ENCODE measurements at places on chromosomes 5 and 9.

- H3K36me3 ChIP-seq = no peaks in the 10 kb centered on the region
- H3K4me1 ChIP-seq = no peaks in the 10 kb centered on the region
- no peaks in the 10 kb centered on the region for H3K27me3 ChIP-seq
- H3K4me3 ChIP-seq = no peak overlapping the region
- no peak for DNase-seq
Observed at GRCh38 chr5:139947727-139948126, 95.4 kb downstream of the NRG2 start.

DNA sequence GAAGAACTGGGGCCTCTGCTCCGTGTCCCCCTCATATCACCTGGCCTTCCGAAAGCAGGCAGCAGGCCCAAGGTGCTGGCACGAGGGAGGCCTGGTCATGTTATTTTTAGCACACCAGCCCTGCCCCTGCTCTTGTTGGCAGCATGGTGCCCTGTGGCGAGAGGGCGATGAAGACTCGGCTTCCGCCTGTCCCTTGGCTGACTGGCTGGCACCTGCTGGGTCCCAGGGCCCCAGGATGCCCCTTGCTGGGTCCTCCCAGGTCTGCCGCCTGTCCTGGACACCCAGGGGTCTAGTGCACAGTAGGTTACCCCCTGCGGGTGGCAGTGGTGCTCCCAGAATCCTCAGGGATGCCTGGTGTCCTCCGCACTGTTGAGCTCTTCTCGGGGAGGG is 77.0 kb downstream of the RXRA start:
- H3K4me1 ChIP-seq = peaks cover 66% of the 10 kb centered on the region
- no peak overlapping the region for H3K4me3 ChIP-seq
- H3K36me3 ChIP-seq = no peaks in the 10 kb centered on the region
- no peaks in the 10 kb centered on the region for H3K27me3 ChIP-seq
- peak overlapping the region; percentile 81 for H3K27ac ChIP-seq

GRCh38 chr5:159878988-159879471 is 37.3 kb upstream of the ADRA1B start:
- H3K36me3 ChIP-seq = no peaks in the 10 kb centered on the region
- DNase-seq = peak; percentile 56
- no peaks in the 10 kb centered on the region for H3K27me3 ChIP-seq
- H3K4me3 ChIP-seq = no peak overlapping the region

DNA sequence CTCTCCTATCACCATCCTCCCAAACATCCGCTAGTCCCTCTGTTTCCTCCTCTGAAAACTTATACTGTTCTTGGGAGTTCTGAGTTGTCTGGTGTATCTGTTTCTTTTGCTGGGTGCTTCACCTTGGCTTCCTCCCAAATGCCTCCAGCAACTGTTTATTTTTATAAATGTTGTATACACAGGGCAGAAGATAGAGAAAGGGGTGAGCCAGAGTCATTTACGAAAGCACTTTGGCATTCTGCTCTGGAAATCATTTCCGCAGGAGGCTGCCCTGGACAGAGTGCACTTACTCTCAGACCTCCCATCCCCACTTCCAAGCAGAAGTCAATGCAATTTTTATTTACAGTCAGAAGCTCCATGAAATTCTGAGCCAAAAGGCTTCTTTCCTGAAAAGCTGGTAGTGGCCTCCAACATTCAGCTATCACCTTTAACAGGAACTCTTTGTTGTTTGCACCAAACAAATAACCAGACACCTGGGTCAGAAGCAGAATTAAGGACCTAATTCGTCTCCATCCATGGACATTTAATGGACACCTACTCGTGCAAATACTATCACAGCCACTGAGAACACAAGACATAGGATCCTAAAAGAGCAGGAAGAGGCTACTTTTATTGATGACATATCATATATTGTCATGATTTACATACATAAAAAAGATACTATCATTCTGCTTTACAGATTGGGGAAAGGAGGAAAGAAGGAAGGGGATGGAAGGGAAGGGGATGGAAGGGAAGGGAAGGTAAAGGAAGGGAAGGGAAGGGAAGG is 229.5 kb upstream of the PAPPA start:
- no peak overlapping the region for H3K27ac ChIP-seq
- H3K27me3 ChIP-seq = no peaks in the 10 kb centered on the region
- no peaks in the 10 kb centered on the region for H3K4me1 ChIP-seq
- no peaks in the 10 kb centered on the region for H3K36me3 ChIP-seq

DNA sequence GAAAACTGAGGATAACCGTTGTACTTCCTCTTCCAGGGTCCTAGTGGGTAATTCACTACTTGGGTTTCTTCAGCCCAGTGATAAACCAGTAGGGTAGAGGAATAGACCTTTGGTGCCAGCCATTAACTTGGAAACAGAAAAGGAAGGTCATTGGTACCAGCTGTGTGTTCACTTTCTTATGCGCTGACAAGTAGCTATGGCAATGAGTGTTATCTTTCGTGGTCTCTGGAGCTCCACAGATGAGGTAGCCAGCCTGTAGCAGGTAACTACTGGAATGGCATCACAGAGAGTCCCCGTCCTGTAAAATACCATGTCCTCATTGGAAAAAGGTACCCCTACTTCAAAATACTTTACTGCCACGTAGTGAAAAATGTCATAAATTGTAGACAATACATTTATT is 2.3 kb downstream of the UHRF2 start:
- H3K36me3 ChIP-seq = no peaks in the 10 kb centered on the region
- H3K4me1 ChIP-seq = no peaks in the 10 kb centered on the region
- DNase-seq = no peak
- no peaks in the 10 kb centered on the region for H3K27me3 ChIP-seq
- H3K4me3 ChIP-seq = peak overlapping the region; percentile 96

DNA sequence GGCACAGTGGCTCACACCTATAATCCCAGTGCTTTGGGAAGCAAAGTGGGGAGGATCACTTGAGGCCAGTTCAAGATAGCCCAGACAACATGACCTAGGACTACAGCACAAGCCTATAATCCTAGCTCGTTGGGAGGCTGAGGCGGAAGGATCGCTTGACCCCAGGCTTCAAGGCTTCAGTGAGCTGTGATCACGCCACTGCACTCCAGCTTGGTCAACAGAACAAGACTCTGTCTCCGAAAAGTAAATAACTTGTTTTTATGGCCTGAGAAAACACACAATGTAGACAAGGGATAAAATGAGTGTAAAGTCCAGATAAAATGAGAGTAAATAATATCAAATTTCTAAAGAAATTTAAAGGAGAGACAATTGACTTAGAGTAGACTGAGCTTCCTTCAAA is 26.3 kb downstream of the SHLD3 start:
- no peaks in the 10 kb centered on the region for H3K4me1 ChIP-seq
- no peak overlapping the region for H3K4me3 ChIP-seq
- no peaks in the 10 kb centered on the region for H3K27me3 ChIP-seq
- no peak overlapping the region for H3K27ac ChIP-seq
- no peak for DNase-seq
- peaks cover 16% of the 10 kb centered on the region for H3K36me3 ChIP-seq

DNA sequence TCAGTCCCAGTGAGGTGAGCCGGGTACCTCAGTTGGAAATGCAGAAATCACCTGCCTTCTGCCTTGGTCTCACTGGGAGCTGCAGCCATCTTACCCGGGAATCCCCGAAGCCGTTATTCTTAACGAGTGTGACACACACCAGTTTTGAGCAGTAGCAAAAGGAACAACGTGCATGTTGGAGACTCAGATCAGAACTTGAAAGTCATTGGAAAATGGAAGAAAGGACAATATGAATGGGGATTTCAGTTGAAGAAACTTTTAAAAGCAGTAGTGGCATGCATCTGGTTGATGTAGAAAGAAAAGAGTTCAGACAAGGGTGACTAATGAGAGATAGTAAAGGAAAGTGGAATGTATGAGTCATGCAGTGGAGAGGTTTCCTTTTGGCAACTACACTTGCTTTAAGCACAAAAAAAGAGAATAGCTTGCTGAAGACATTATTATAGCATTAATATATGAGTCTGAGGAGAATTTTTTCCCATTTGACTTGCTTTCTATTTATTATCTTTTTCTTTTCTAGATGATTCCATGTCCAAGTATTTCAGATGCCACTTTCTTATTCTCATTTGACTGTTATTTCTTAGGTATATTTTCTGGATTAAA is 44.4 kb upstream of the ANKDD1B start:
- DNase-seq = no peak
- peak overlapping the region; percentile 30 for H3K27ac ChIP-seq
- H3K4me3 ChIP-seq = no peak overlapping the region
- H3K27me3 ChIP-seq = no peaks in the 10 kb centered on the region

GRCh38 chr5:81426359-81427030 is 32.6 kb upstream of the ACOT12 start:
- no peaks in the 10 kb centered on the region for H3K27me3 ChIP-seq
- no peak overlapping the region for H3K4me3 ChIP-seq
- no peaks in the 10 kb centered on the region for H3K4me1 ChIP-seq
- DNase-seq = no peak
- no peaks in the 10 kb centered on the region for H3K36me3 ChIP-seq

DNA sequence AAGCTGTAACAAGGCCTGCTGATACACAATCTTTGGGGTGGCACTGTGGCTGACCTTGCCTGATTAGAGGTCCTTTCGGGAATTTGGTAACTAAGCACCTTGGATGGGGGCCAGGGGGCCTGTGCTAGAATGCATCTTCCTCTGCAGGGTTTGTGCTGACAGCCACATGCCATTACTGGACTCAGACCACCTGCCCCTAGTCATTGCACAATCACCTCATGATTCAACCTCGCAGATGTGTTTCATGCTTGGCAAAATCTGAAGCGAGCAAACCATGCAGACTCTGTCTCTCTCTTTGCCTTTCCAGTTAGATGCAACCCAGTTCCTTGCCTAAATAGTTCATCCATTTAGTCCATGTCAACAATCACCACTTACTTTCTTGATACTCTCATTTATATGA is 96.5 kb upstream of the ERCC6L2 start:
- no peaks in the 10 kb centered on the region for H3K36me3 ChIP-seq
- no peaks in the 10 kb centered on the region for H3K27me3 ChIP-seq
- H3K4me3 ChIP-seq = no peak overlapping the region

GRCh38 chr5:14326035-14326903 is 183.1 kb downstream of the TRIO start:
- no peaks in the 10 kb centered on the region for H3K27me3 ChIP-seq
- no peak for DNase-seq
- no peak overlapping the region for H3K27ac ChIP-seq
- no peak overlapping the region for H3K4me3 ChIP-seq

GRCh38 chr5:111748304-111748763 is 8.7 kb downstream of the NREP start:
- DNase-seq = no peak
- H3K27ac ChIP-seq = peak overlapping the region; percentile 23
- no peak overlapping the region for H3K4me3 ChIP-seq
- H3K27me3 ChIP-seq = no peaks in the 10 kb centered on the region

- H3K36me3 ChIP-seq = peaks cover 65% of the 10 kb centered on the region
- no peaks in the 10 kb centered on the region for H3K4me1 ChIP-seq
- H3K4me3 ChIP-seq = no peak overlapping the region
- H3K27me3 ChIP-seq = no peaks in the 10 kb centered on the region
Observed at GRCh38 chr5:10264604-10265003, 14.5 kb downstream of the CCT5 start.

DNA sequence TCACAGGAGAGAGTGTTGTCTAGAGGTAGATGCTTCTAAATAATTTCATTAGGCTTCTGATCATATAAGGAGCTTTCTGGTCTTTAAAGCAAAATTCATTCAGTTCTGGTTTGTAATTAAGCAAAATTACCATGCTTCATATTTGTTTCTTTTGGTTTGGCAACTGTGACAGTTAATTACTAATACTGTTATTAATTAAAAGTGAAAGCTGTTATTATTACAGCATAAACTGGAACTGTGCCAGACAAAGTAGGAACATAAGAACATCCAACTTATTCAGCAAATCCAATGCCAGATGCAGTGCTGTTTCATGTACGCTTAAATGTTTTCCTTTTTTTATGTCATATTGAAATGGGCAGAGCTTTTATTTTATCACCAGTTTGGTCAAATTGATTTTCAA is 70.4 kb upstream of the DAB2 start:
- H3K27ac ChIP-seq = no peak overlapping the region
- H3K36me3 ChIP-seq = no peaks in the 10 kb centered on the region
- no peak overlapping the region for H3K4me3 ChIP-seq

DNA sequence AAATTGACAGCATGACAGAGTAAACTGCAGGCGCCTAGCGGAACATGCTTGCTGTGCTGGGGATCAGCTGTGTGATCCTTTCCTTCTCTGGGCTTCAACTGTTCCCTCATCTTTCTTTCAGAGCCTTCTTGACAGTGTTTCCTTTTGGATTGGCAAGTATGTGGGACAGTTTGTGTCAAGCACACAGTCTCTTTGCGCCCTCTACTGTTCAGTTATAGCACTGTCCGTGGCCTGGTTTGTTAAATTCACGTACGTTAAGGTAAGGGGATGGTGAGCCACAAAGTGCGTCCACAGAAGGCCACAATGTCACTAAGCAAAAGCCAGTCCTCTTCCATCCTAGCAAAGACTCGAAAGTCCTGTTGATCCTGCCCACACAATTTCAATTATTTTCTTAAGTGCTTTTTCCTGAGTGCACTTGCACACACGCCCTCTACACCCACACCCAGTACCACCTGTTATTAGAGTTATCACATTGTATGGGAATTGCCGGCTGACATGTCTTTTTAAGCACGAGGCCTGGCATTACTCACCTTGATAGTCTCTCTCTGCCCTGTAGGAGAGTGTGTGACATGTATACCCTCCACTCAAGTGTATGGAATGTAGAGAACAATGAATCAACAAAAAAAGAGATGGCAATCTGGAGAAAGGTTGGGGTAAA is 22.5 kb upstream of the PTPN3 start:
- peak; percentile 77 for DNase-seq
- H3K27ac ChIP-seq = no peak overlapping the region
- H3K36me3 ChIP-seq = no peaks in the 10 kb centered on the region
- H3K4me3 ChIP-seq = no peak overlapping the region
- H3K27me3 ChIP-seq = no peaks in the 10 kb centered on the region

- no peaks in the 10 kb centered on the region for H3K36me3 ChIP-seq
- no peak overlapping the region for H3K27ac ChIP-seq
- no peaks in the 10 kb centered on the region for H3K4me1 ChIP-seq
- H3K27me3 ChIP-seq = no peaks in the 10 kb centered on the region
- no peak overlapping the region for H3K4me3 ChIP-seq
Observed at GRCh38 chr5:167708449-167708848, 583.0 kb upstream of the WWC1 start.

DNA sequence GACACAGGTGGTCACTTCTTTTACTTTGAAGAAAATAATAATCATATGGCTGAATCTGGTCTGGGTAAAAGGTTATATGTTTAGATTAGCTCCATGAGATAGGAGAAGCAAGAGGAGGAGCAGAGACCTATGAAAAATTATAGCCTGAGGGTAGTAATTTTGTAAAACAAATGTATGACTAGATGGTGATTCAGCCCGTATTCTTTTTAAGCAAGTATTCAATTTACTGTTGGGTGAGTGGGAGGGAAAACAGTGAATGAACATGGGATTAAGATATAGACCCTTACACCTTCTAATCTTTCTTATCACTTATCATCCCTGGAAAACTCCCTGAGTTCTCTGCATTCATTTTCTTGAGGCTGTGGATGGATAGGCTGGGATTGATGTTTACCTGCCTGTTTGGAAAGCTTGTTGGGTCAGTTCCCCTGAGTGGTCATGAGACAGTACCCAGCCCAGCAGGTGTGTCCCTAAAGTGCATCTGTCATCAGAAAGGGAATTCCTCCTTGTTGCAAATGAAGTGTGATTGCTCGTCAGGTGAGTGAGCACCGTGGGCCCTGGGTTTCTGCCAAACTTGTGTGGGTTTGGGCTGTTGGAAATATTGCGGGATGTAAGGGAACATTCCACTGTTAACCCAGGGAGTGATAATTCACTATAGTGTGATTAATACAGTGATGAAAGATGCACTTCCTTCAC is 101.2 kb upstream of the GDNF start:
- no peak for DNase-seq
- no peak overlapping the region for H3K27ac ChIP-seq
- H3K36me3 ChIP-seq = no peaks in the 10 kb centered on the region
- H3K4me3 ChIP-seq = no peak overlapping the region

Data from tibial artery (tissue), 4 donors.